ENCODE measurements at places on chromosomes 3 and 15. TPM values are rescaled to one million over a fixed set of nuclear protein-coding genes. Genes with fewer than 3 reads are reported as not detected.

DNA sequence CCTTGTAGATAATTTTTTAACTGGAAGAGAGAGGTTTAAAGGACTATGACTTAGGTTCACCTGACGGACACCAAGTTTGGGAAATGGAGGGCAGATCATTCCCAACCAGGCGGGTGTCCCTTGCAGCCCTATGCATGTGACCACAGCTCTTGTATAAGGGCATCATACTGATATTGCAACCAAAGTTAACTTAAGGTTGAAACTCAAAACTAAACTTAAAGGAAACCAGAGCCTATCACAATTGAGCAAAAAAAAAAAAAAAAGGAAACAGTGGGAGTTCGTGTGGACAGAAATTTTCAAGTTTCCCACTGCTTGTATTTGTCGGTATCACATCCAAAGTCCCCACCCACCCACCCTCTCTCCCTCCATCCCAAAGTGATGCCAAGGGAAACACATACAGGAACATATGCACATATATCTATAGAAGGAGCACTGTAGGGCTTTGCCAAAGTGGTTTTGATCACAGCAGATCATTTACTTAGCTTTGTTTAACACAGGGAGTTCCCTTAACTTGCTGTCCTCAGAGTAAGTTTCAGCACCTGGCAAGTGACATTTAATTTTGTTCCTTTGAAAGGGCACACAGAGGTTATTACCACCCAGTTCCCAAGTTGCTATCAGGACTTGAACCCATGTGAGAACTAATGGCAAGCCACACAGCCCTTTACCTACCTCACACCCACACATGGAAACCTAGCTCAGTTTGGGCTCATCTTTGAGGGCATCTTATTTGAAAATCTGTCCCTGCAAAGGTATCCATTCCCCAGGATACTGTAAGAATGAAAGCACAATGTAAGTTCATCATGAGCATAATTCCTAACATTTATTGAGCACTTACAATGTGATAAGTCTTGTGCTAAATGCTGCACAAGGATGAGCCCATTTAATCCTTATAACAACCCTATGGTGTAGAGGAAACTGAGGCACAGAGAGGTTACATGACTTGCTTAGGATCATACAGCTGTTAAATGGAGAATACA, 204.5 kb upstream of the CMC1 start:
- no peak for DNase-seq

- no peak for DNase-seq
Observed at GRCh38 chr3:23960649-23961048, 15.6 kb downstream of the NR1D2 start.

The CAPN3 gene
- 0.29 TPM for polyA plus RNA-seq

GRCh38 chr3:115628075-115628412, 4.7 kb downstream of the GAP43 start:
- DNase-seq = no peak

The SLCO2A1 gene
- polyA plus RNA-seq = not detected

DNA sequence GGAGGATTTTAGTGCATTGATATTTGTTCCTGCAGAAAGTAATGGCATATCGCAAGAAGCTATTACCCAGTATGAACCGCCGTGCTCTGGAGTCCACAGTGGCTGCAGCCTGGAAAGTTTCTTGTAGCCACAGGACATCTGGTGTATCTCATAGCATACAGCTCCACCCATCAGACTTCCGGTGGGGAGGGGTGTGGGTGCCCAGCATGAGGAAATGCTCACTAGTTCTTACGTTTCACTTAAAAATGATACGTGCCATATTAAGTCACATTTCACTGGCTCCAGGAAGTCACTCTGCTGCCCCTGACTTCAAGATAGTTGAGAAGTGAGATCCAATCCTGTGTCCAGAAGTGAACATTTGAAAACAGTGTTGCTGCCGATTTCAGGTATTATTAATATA, 990.4 kb downstream of the GBE1 start:
- DNase-seq = no peak

DNA sequence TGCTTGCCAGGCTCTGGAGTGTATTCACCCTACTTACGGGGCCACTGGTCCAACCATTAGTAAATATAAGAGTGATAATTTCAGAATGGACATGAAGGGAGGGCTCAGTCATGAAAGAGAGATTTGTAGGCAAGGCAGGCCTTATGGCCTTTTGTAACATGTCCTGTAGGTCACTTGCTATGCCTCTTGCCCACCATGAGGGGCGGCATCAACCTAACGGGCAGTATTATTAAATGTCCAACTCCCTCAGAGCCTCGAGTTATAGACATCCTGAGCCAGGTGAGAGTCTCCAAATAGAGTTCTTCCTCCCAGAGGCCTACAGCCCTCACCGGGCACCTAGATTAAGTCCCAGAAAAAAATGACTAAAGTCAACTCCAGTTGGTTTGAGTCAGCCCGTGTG, 30.2 kb downstream of the ONECUT1 start:
- DNase-seq = no peak

DNA sequence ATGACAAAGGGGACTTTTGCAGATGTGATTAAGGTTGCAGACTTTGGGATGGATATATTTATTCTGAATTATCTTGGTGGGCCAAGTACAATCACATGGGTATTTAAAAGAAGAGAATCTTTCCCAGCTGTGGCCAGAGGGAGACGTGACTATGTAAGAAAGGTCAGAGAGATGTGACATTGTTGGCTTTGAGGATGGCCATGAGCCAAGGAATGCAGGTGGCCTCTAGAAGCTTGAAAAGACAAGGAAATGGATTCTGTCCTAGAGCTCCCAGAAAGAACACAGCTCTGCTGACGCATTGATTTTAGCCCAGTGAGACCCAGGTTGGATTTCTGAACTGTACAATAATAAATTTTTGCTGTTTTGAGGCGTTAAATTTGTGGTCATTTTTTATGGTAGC, 616.0 kb upstream of the TBL1XR1 start:
- no peak for DNase-seq

GRCh38 chr3:46971742-46972141, 4.8 kb downstream of the CCDC12 start:
- DNase-seq = no peak

- no peak for DNase-seq
Observed at GRCh38 chr3:156803952-156804741, 22.0 kb upstream of the LEKR1 start.

DNA sequence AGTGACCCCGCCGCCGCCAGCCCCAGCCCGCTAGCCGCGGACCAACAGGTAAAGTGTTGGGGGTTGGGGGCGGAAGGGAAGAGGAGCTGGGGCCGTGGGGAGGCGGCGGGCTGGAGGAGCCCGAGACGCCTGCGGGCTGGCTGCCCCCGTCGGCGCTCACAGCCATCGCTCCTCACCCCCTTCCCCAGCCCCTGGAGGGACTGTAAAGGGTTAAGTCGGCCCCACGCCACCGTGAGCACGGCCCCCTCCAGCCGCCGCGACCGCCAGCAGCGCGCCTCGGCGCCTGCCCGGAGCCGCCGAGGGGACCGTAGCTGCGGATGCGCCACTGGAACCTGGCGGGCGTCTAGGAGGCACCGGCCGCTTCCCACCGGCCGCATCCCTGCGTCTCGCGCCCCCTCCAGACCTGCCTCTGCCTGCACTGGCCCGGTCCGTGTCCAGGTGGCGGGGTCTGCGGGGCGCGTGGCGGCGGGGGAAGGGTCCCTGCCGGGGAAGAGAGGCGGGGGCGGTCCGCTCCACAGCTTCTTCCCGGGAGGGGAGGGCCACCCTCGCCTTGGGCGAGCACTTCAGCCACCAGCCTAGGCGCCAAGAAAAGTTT, 522 bp downstream of the MED12L start:
- peak; percentile 3 for DNase-seq

GRCh38 chr15:25515633-25516032, 76.8 kb upstream of the UBE3A start:
- DNase-seq = no peak

The GPR15 gene
- not detected for polyA plus RNA-seq

All from naive B cell (primary cell).